Glomerular endothelial cell (primary cell): ENCODE measurements at places on chromosomes 5 and 9. TPM values are rescaled to one million over a fixed set of nuclear protein-coding genes. Genes with fewer than 3 reads are reported as not detected.

DNA sequence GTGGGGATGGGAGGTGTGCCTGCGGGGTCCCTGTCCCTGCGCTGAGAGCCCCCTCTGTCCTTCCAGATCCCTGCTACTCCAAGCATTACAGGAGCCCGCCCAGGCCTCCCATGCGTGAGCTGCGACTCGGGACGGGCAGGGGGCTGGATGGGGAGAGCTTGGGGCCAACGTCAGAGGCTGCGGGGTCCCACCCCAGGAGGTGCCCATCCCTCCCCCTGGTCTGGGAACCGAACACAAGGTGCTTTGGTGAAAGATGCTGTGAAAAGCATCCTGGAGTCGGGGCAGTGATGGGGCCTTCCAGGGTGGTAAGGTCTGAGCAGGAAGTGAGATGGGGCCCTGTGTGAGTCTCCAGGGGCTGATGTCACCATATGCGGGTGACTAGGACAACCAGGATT is 2.7 kb downstream of the LCN9 start:
- no peak for DNase-seq

The LVRN gene
- 0.15 and 0.41 TPM in 2 replicates for total RNA-seq

DNA sequence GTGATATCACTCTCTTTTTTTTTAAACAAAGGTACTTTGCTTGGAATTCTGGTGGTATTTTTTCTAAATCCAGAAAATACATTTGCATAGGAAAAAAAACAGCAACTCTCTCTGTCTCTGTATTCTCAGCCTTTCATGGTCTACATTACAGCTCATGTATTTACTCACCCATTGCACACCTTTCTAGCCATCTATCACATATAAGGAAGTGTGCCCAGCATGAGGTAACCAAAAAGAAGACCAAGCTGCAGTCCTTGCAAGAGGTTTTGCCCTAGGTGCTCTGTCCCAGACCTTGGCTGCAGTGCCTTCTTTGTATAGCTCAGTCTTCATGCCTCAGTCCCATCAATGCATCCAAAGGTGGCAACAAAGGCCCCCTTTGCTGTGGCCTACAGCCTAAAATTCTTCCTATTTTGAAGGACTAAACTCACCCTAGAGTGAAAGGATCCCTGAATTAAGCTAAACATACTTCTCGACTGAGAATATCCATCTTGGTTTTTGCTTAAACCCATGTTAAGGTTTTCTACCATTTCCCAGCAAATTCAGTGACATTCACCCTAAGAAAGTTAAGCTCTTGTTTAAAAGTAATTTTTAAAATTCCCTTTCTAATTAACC is 446.4 kb downstream of the KIF4B start:
- DNase-seq = no peak

- no peak for DNase-seq
Observed at GRCh38 chr5:172899436-172899835, 59.8 kb upstream of the RPL26L1 start.

The S1PR3 gene
- total RNA-seq = 21.4 and 22.3 TPM in 2 replicates

DNA sequence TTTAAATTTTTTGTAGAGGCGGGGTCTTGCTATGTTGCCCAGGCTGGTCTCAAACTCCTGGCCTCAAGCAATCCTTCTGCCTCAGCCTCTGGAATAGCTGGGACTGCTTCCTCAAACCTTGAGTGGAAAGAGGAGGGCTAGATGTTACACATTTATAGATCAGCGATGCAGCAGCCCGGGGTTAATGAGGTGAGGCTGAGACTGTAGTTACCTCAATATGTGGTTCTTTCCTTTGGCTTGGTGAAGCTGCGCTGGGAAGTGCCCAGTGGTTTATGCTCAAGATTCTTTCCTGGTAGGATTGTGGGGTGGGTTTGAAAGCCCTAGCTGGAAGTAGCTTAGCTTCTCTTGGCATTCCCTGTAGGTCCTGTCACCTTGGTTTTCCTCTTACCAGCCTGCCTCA is 22.5 kb downstream of the ZNF618 start:
- DNase-seq = no peak

The SYK gene
- total RNA-seq = 1.3 and 2.8 TPM in 2 replicates

DNA sequence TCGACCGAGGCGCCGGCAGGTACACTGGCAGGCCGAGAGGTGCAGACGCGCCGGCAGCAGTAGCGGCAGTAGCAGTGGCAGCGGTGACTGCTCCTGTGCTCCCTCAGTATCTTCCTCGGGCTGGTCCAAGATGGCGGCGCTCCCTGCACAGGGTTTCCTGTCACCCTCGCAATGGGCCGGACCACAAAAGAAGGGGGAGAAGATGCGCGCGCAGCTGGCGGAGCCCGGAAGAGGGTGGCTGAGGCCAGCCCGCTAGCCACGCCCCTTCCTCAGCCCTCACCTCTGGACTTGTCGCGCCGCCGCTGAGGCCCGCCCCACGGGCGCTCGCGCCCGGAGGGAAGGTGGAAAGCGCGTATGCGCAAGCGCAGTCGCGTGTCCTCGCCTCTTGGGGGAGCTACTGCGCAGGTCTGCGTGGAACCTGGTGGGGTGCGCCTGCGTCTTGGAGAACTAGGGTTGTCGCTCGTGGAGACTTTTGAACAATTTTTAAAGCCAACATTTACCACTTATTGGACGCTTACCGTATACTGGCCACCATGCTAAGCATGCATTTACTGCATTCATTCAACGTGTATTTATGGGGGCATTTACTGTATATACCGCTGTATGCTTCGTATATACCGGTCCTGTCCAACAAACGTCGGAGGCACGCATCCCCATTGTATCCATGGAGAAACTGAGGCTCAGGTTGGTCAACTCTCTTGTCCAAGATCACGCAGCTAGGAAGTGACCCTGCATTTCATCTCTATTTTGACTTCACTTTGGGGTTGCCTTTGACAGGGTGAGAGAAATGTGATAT is at the start of gene RAB14:
Gene RAB14, minus strand, starts transcription at position 132 of the 796 bp plus-strand sequence. CDS start 8,457 bp downstream, outside the sequence.
- peak; percentile 54 for DNase-seq

DNA sequence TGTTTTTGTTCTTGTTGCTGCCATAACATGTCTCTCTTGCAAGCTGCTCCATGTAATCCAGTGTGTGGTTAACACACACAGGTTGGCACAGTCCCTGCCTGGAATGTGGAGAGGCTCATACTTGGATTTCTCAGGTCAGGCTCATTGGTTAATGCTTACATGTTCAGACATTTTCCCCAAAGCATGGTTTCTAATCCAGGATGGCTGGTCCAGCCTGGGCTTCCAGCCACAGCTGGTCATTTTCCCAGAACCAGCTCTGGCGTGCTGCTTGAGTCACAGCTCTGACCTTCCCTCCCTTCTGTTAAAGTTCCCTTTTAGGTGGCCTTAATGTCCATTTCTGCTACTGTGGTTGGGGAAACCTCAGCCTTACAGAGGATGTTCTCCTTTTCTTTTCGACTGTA is 294.3 kb downstream of the TAF11L14 start:
- no peak for DNase-seq

The PCDHGC4 gene
- total RNA-seq = 0.44 and 2.5 TPM in 2 replicates

DNA sequence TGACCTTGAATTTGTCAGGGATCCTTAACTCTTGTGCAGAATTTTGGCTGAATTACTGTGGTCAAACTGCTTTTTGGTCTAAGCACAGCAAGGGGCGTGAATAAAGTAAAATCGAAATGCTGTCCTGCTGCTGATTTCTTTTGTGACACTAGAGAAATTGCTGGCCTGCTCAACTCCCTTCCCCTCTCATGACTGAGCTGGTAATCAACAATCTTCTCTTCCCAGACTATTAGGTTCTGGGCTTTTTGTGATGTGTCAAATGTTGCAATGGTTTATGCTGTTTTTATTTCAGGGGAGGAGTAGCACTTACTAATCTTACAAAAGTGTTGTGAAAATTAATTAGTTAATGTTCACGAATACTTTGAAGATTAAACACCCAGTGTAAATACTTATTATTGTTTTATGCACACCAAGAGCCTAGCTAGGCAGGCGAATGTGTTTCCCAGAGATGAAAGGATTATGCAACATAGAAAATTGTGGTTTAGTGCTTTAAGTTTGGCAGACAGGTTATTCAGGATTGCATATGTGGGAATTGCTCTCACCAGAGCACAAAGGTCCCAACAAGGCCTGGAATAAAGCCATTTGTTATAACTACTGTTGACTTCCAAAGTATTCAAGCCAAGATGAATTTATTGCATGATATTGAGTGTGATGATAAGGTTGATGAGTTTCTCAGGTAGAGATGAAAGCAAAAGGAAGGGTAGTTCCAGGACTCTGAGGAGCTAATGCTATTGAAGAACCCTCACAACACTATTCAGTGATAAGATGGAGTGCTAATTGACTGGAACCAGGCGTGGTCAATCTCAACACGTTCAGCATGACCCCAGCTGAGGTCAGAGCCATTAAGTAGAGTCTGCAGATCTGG is 280.7 kb upstream of the ZNF608 start:
- no peak for DNase-seq

The THBS4 gene
- 0.18 and 1.4 TPM in 2 replicates for total RNA-seq

GRCh38 chr5:141040093-141040770 is 10.9 kb upstream of the PCDHB1 start:
- no peak for DNase-seq

DNA sequence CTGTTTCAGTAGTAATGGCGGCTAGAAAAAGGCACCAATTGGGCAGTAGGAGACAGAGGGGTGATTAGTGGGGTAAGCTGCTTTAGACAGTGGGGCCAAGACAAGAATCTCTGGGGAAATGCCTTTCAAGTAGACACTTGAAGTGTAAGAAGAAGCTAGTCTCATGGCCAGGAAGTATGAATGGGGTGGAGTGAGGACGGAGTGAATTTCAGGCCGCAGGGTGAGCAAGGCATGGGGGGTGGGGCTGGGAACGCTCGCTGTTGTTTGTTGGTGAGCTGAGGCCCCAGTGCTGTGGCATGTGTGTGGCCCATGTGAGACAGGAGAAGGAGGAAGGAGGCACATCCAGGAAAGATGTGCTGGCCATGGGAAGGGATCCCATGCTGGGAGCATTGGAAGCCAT is 149.2 kb upstream of the NFIL3 start:
- DNase-seq = no peak

- no peak for DNase-seq
Observed at GRCh38 chr5:149314571-149315111, 30.7 kb upstream of the GRPEL2 start.

GRCh38 chr9:110844121-110844520 is 175.5 kb downstream of the MUSK start:
- DNase-seq = no peak

GRCh38 chr9:97711223-97711626 is 14.1 kb upstream of the XPA start:
- no peak for DNase-seq

DNA sequence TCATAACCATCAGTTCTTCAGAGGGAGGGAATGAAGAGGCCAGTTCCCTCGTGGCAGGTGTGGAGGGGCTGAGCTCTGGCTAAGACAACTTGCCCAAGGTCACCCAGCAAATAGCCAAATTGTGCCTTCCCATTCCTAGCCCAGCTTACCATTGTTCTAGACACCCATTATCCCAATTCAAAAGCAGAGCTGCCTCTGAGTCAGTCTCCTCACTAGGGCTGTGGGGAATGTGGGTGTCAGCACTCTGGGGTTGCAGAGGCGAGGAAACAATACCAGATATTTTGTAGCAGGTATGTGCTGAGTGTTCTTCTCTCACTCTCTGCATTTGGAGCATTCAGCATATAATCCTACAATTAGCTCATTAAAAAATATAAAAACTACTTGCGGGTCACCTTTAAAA is 270.8 kb downstream of the PSAT1 start:
- DNase-seq = no peak

- no peak for DNase-seq
Observed at GRCh38 chr5:139636975-139637408, 11.2 kb upstream of the CXXC5 start.

The VCAN gene
- total RNA-seq = 70.5 and 96.0 TPM in 2 replicates

DNA sequence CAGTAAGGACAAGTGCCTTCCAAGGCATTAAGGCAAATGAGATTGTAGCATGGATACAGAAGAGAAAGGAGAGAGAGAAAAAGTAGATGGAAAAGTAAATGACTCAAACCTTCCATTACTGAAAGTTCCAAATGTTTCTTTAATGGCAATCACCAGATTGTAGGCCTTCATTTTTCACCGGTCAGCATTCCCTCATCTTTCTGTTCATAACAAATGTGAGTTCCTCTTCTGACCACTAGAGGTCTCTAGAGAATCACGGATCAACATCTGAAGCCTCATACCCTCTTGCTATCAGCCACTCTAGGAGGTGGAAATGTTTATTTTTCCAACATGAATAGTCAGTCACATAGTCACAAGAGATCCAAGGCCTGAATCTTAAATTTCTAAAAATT is 73.6 kb upstream of the RPS23 start:
- DNase-seq = no peak

DNA sequence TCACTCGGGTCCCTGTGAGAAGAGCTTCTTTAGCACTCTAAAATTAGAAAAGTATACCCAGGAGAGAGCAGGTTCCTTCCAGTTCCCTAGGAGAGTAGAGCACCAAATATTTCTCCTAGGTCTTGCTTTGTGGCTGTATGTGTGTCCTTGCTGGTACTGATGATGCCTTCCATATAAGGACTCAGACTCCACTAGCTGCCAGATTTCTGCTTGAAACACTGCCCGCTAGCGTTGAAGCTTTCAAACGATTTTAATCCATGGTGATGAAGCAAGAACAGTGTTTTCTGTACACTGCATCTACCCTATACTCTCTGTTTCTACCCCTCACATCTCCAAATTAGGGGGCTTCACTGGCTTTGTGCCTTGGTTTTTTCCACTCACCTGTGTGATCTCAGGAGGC is 2.4 kb upstream of the SMC2 start:
- peak; percentile 45 for DNase-seq

- no peak for DNase-seq
Observed at GRCh38 chr5:39400713-39401578, 23.8 kb downstream of the DAB2 start.

The CKMT2 gene
- total RNA-seq = 0.34 TPM in 1 of 2 replicates, not detected in the other

GRCh38 chr9:108078375-108078774 is 588.8 kb upstream of the KLF4 start:
- DNase-seq = no peak

GRCh38 chr9:109775516-109775915 is 4.5 kb upstream of the PALM2AKAP2 start:
- DNase-seq = no peak

DNA sequence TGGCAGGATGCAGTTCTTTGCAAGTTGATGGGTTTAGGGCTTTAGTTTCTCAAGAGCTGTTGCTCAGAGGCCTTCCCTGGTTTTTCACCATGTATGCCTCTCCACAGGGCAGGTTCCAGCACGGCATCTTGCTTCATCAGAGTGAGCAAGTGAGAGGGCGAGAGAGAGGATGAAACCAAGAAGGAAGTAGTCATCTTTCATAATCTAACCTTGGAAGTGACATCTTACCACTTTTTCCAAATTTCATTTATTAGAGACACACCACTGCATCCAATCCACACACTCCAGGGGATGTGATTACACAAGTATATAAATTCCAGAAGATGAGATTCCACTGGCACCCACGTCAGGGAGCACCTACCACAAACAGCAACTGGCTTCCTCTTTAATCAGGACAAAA is 294.4 kb downstream of the MARCHF11 start:
- no peak for DNase-seq

GRCh38 chr5:122702524-122702875 is 72.4 kb upstream of the SNX2 start:
- DNase-seq = no peak

DNA sequence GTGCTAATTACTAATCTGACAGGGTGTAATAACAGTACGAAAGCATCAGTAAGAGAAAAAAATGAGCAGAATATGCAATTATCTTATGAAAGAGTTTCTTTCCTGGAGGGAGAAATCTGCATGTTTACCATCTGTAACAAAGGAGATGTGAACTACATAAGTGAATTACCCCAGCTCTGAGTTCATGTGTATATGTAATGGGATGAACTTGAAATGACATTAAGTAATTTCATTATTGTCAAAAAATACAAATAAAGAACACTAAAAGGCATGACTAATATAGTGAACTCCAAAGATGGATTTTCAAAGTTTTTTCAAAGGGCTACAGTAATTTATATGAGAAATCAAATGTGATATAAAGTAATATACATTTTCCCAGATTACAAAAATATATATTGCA is 944.0 kb downstream of the MAT2B start:
- no peak for DNase-seq
